Neural crest cell (in vitro differentiated cells): ENCODE measurements at places on chromosomes 11 and 22.

DNA sequence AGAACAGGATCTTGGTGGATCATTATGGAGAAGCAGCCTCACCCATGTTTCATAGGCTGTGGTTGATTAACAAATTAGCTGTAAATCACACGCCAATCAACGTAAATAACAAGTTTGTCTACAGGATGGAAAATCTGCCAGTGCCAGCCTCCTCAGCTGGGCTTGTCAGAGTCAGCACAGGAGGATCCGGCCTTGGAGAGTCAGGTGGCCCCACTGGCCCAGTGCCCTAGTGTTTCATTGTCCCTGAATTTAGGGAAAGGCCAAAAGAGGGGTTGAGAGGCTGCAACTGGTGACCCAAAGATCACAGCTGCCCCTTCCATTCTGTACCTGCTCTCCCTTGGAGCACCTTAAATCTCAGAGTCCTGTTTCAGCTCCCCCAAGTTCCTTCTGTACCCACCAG lies 42.4 kb downstream of the TRIM29 start:
- no peak overlapping the region for H3K4me3 ChIP-seq
- H3K36me3 ChIP-seq, result no peaks in the 10 kb centered on the region
- H3K27ac ChIP-seq, result no peak overlapping the region

DNA sequence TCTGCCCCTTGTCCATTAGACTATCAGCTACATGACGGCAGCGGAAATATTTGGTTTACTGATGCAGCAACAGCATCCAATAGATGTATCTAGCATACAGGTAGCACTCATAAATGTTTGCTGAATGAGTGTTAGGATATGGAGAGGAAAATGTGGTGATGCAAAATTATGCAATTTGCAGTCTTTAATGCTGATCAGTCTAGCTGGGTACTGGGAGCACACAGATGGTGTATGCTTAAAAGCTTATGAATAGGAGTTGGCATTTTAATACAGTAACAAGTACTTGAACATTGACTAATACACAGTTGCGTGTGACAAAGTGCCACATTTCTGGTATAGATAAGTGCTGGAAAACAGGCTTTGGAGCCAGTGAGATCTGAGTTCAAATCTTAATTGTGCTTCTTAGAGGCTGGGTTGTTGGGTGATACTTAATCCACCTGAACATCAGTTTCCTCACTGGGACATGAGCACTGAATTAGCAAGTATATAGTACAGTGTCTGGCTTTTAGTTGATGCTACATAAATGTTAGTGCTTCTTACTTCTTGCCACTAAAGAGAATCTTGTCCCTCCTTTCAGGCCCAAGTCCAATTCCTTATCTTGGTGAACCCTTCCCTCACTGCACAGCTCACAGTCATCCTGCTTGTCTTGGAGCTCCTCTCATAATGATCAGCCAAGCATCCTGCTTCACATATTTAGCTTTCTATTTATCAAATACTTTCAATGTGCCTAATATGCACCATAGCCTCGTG lies 99.6 kb downstream of the TIMP3 start:
- no peak overlapping the region for H3K4me3 ChIP-seq
- H3K36me3 ChIP-seq, result no peaks in the 10 kb centered on the region
- no peaks in the 10 kb centered on the region for H3K27me3 ChIP-seq
- H3K4me1 ChIP-seq, result peaks cover 16% of the 10 kb centered on the region
- H3K27ac ChIP-seq, result no peak overlapping the region

DNA sequence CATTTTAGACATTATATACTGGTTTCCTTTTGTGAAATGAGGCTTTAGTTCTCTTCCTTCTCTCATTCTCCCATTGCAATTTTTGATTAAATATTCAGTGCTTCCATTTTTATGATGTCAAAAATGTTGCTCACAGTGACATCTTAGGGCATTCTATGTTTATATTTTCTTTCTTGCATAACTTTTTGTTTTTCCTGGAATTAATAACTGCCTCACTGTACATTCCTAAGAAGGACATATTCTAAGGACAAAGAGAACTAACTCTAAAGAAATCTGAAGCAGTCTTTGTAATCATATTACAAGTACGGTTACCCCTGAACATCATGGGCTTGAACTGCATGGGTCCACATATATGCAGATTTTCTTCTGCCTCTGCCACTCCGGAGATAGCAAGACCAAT lies 25.8 kb upstream of the P2RY6 start:
- H3K27me3 ChIP-seq, result no peaks in the 10 kb centered on the region
- no peak for DNase-seq
- no peak overlapping the region for H3K4me3 ChIP-seq
- H3K36me3 ChIP-seq, result no peaks in the 10 kb centered on the region

GRCh38 chr11:46845740-46846509 lies at the start of gene CKAP5:
Gene CKAP5 (minus strand): TSS chr11:46846280. CDS start chr11:46821231, 25,049 bp downstream.
- H3K27ac ChIP-seq, result peak within 1 kb of the TSS; percentile 98
- peaks cover 42% of the 10 kb centered on the region for H3K4me1 ChIP-seq
- DNase-seq, result peak; percentile 79

- no peak overlapping the region for H3K27ac ChIP-seq
- no peak overlapping the region for H3K4me3 ChIP-seq
- peaks cover 16% of the 10 kb centered on the region for H3K4me1 ChIP-seq
- H3K27me3 ChIP-seq, result peaks cover 15% of the 10 kb centered on the region
Observed at GRCh38 chr11:104159356-104159755, 4.6 kb downstream of the PDGFD start.

GRCh38 chr22:41827671-41828070 lies 5.2 kb upstream of the SREBF2 start:
- peaks cover 68% of the 10 kb centered on the region for H3K4me1 ChIP-seq
- no peak for DNase-seq
- H3K4me3 ChIP-seq, result no peak overlapping the region
- peaks cover 15% of the 10 kb centered on the region for H3K36me3 ChIP-seq

GRCh38 chr11:73157101-73158010 lies 15.2 kb upstream of the FCHSD2 start:
- H3K4me1 ChIP-seq, result peaks cover 8% of the 10 kb centered on the region
- H3K27me3 ChIP-seq, result no peaks in the 10 kb centered on the region
- H3K4me3 ChIP-seq, result no peak overlapping the region
- no peak overlapping the region for H3K27ac ChIP-seq

- H3K27me3 ChIP-seq, result no peaks in the 10 kb centered on the region
- H3K4me3 ChIP-seq, result no peak overlapping the region
- no peaks in the 10 kb centered on the region for H3K36me3 ChIP-seq
- no peak overlapping the region for H3K27ac ChIP-seq
- DNase-seq, result no peak
- H3K4me1 ChIP-seq, result no peaks in the 10 kb centered on the region
Observed at GRCh38 chr22:50320116-50320515, 6.7 kb downstream of the DENND6B start.

DNA sequence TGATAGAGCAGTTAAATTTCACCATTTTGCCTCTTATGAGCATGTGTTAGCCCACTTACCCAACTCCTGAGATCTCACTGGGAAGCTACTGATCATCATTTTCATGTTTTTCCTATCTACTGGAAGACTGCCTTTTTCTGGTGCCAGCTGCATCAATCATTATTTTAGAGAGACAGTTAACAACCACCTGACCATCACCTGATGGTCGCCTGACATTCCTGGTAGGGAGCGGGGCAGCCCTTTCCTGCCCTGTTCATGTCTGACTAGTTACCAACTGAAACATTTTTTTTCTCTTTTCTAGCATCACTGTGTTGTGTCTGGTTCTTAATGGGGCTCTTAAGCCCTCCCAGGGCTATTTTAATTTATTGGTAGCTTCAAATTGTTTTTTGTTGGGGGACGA lies 20.2 kb upstream of the PATL1 start:
- DNase-seq, result no peak
- no peak overlapping the region for H3K27ac ChIP-seq
- H3K4me3 ChIP-seq, result no peak overlapping the region
- H3K4me1 ChIP-seq, result no peaks in the 10 kb centered on the region
- H3K36me3 ChIP-seq, result peaks cover 5% of the 10 kb centered on the region
- H3K27me3 ChIP-seq, result peaks cover 53% of the 10 kb centered on the region

DNA sequence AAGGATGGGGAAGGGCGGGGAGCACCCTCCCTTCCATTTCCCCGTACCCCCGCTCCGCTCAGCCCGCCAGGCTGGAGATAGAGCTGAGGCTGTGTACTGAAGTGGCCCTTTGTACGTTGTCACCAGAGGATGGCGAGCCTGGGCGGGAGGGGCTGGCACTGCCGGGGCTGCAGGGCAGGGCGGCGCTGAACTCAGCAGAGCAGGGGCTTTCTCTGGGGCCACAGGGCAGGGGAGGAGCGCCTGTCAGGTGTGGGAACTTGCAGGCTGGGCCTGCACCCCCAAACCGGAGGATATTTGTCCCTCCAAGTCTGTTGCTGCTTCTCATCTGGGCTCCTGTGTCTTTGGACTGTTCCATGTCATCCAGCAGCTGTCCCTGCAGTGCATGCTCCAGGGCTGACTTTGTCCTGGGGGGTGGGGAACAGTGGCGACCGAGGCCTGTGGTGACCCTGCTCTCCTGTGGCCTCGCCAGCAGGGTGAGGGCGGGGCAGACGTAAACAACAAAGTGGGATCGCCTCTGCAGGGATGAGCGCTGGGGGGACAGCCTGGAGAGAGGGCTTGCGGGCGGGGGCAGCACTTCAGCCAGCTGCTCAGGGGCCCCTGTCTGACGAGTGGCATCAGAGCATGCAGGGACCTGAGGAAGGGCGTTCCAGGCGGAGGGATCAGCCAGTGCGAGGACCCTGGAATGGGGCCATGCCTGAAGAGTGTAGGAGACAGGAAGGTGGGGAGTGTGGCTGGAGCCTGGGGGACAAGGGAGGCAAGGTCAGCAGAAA lies 13.1 kb downstream of the MGAT3 start:
- H3K27me3 ChIP-seq, result no peaks in the 10 kb centered on the region
- no peak for DNase-seq
- H3K27ac ChIP-seq, result peak overlapping the region; percentile 36
- peak overlapping the region; percentile 24 for H3K4me3 ChIP-seq
- H3K4me1 ChIP-seq, result peaks cover 51% of the 10 kb centered on the region

GRCh38 chr11:84902445-84902844 lies 724.7 kb downstream of the DLG2 start:
- H3K36me3 ChIP-seq, result no peaks in the 10 kb centered on the region
- H3K27me3 ChIP-seq, result no peaks in the 10 kb centered on the region
- H3K4me1 ChIP-seq, result no peaks in the 10 kb centered on the region
- no peak overlapping the region for H3K4me3 ChIP-seq
- DNase-seq, result no peak

- H3K27ac ChIP-seq, result no peak overlapping the region
- no peak overlapping the region for H3K4me3 ChIP-seq
- H3K4me1 ChIP-seq, result no peaks in the 10 kb centered on the region
- no peaks in the 10 kb centered on the region for H3K36me3 ChIP-seq
- peaks cover 62% of the 10 kb centered on the region for H3K27me3 ChIP-seq
Observed at GRCh38 chr11:32385998-32386397, 49.3 kb downstream of the WT1 start.

GRCh38 chr11:3775736-3776406 lies 21.5 kb downstream of the NUP98 start:
- peaks cover 17% of the 10 kb centered on the region for H3K36me3 ChIP-seq
- DNase-seq, result no peak
- H3K27ac ChIP-seq, result no peak overlapping the region

GRCh38 chr11:13160806-13161205 lies 116.8 kb upstream of the BMAL1 start:
- H3K27ac ChIP-seq, result no peak overlapping the region
- peaks cover 10% of the 10 kb centered on the region for H3K4me1 ChIP-seq
- H3K27me3 ChIP-seq, result no peaks in the 10 kb centered on the region
- no peaks in the 10 kb centered on the region for H3K36me3 ChIP-seq
- no peak for DNase-seq
- no peak overlapping the region for H3K4me3 ChIP-seq

GRCh38 chr22:20550851-20551744 lies 43.7 kb downstream of the MED15 start:
- H3K36me3 ChIP-seq, result no peaks in the 10 kb centered on the region
- H3K4me3 ChIP-seq, result peak overlapping the region; percentile 29
- peaks cover 45% of the 10 kb centered on the region for H3K4me1 ChIP-seq
- DNase-seq, result peak; percentile 44

- H3K27ac ChIP-seq, result no peak overlapping the region
- no peak for DNase-seq
- peaks cover 6% of the 10 kb centered on the region for H3K4me1 ChIP-seq
- peaks cover 2% of the 10 kb centered on the region for H3K36me3 ChIP-seq
- H3K4me3 ChIP-seq, result no peak overlapping the region
Observed at GRCh38 chr22:36211237-36211861, 9.7 kb upstream of the APOL4 start.

DNA sequence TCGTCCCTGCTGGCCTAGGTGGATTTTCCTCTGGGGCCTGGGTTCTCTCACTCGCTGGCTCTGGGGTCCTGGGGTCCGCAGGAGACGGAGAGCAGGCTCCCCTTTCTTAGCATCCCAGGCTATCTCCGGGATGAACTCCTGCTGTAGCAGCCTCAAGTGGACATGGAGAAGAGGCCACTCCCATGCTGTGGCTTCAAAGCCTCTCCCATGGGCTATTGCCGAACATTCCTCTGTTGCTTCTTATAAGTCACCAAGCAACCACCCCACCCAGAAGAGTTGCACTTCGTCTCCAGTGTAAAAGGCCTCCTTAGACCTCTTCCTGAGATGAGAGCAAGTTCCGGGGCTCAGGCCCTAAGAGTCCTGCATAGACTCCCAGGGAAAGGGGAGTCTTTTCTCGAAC lies 124.0 kb upstream of the RCN1 start:
- no peak for DNase-seq
- H3K4me1 ChIP-seq, result peaks cover 16% of the 10 kb centered on the region
- H3K36me3 ChIP-seq, result peaks cover 3% of the 10 kb centered on the region
- no peak overlapping the region for H3K4me3 ChIP-seq
- H3K27me3 ChIP-seq, result no peaks in the 10 kb centered on the region

DNA sequence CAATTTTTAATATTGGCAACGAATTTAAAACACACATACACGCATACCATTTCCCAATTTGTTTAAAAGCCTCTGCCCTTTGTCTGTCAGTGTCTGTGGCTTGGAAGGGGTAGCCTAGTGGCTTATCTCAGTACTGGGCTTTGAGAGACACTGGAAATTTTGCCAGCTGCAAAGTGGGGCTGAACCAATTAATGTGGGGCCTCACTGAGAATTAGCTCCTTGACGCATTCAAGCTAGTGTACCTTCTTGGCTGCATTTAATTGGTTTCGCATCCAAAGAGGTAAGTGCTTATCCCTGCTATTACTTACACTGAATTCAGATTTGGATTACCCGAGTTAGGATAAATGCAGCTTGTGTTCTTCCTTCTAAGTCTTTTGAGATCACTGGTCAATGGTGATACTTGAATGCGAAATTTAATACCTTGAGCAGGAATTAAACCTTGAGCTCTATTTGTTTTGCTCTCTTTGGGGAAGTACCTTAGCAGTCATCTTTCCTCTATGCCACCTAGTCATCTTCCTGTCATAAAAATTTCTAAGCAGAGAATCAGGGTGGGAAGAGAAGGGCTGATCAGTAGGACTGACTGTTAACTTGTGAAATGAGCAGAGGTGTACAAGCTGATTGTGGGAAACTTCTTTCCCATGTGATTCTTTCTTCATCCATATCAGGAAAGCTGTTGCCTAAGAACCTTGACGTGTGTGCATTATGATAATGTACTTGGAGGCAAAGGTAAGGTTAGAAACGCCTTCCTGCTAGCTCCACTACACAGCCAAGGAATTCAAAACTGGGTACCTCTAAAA lies 187.7 kb upstream of the E2F8 start:
- H3K36me3 ChIP-seq, result no peaks in the 10 kb centered on the region
- H3K4me3 ChIP-seq, result no peak overlapping the region
- DNase-seq, result no peak
- peaks cover 2% of the 10 kb centered on the region for H3K27me3 ChIP-seq

GRCh38 chr22:41913842-41914534 lies 886 bp downstream of the SHISA8 start:
- no peak overlapping the region for H3K27ac ChIP-seq
- H3K4me1 ChIP-seq, result peaks cover 7% of the 10 kb centered on the region
- H3K4me3 ChIP-seq, result no peak overlapping the region
- peaks cover 2% of the 10 kb centered on the region for H3K36me3 ChIP-seq
- no peak for DNase-seq
- peaks cover 86% of the 10 kb centered on the region for H3K27me3 ChIP-seq

- H3K36me3 ChIP-seq, result no peaks in the 10 kb centered on the region
- no peak overlapping the region for H3K4me3 ChIP-seq
- no peak for DNase-seq
- H3K27ac ChIP-seq, result no peak overlapping the region
- H3K4me1 ChIP-seq, result no peaks in the 10 kb centered on the region
Observed at GRCh38 chr11:87712802-87713202, 462.4 kb downstream of the RAB38 start.
